ENCODE measurements at places on chromosomes 12 and 14. TPM values are rescaled to one million over a fixed set of nuclear protein-coding genes. Genes with fewer than 3 reads are reported as not detected.

TAS2R50 gene
- total RNA-seq: 6.8 TPM

CLEC9A gene
- not detected for total RNA-seq

KRT81 gene
- total RNA-seq: 0.15 TPM

TAS2R7 gene
- total RNA-seq: not detected

GPR137C gene
- total RNA-seq: 0.58 TPM
